ENCODE measurements at places on chromosomes 12 and 14.

GRCh38 chr14:54329082-54329695, 67.6 kb upstream of the CDKN3 start:
- DNase-seq, result no peak

- DNase-seq, result peak; percentile 92
These were observed 221.5 kb upstream of the HMGA2 start for GRCh38 chr12:65602610-65603295.

GRCh38 chr14:86626530-86626929, 1096.6 kb downstream of the FLRT2 start:
- DNase-seq, result no peak

DNA sequence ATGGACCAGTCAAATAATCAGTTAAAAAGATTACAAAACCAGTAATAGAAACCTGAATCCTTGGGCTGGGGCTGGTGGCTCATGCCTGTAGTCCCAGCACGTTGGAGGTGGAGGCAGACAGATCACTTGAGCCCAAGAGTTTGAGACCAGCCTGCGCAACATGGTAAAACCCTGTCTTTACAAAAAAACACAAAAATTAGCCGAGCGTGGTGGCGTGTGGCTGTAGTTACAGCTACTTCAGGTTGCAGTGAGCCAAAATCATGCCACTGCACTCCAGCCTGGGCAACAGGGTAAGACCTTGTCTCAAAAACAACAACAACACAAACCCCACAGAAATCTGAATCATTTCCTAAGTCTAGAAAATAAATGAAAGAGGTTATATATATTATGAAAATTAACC, 100.6 kb downstream of the HEATR5A start:
- no peak for DNase-seq

- DNase-seq, result no peak
These were observed 8.9 kb downstream of the FAIM2 start for GRCh38 chr12:49894751-49895148.

Data from amniotic stem cell (primary cell).